ENCODE measurements at places on chromosomes 11 and 22.

DNA sequence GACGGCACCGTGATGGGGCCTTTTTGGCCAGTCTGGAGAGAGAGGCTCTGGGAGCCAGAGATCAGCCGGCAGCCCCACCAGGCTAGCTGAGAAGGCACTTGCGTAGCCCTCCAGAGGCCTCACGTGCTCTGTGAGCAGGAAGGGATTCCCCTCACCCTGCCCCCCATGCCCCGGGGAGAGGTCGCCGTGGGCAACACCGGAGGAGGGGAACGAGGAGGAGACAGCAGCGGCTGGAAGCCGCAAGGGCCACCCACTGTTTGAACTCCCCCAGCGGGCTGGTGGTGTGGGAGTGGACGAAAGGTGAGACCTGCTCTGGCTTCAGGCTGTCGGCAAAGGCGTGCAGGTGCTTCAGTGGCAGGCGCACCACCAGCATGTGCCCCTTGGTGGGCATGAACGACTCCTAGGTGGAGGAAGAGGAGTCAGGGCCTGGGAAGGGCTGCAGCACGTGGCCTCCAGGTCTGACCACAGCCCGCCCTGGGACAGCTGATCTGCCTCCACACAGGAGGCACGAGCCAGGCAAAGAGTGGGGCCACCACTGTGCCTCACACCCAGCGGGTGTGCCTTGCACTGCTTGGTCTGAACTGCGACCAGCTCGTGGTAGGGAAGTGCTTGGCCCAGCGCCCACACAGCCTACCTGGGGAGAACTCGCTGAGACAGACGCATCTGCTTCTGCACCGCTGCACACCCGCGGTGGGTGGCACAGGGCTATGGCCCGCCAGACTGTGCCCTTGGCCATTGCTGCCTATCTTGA is 99.9 kb downstream of the MED15 start:
- no peak for DNase-seq

DNA sequence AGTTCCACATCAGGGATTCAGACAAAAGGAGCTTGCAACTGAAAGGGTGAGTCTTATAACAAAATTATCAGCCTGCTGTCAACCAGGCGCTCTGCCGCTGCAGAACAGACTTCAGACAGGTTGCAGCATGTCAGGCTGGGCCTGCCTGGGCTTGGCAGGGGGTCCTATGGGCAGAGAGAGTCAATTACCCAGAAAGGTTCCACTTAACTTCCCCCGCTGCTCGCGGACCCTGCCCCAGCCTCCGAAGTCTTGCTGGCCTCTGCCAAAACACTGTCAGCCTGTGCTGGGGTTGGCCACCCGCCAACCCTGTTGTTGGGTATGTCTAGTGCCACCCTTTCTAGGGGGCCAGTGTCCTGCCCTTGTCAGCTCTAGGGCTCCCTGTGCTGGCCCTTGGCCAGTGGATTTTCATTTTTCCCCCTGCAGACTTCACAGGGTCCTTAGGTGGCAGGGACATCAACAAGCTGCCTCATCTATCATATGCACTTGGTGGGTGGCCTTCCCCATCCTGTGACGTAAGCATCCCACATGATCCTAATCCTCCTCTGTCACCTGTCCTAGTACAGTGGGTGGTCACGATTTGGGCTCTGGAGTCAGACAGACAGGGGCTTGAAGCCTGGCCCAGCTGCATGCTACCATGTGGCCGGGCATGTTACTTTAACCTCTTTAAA is 166.5 kb upstream of the CADM1 start:
- no peak for DNase-seq

GRCh38 chr11:131350872-131351271 is 19.5 kb upstream of the NTM start:
- no peak for DNase-seq

DNA sequence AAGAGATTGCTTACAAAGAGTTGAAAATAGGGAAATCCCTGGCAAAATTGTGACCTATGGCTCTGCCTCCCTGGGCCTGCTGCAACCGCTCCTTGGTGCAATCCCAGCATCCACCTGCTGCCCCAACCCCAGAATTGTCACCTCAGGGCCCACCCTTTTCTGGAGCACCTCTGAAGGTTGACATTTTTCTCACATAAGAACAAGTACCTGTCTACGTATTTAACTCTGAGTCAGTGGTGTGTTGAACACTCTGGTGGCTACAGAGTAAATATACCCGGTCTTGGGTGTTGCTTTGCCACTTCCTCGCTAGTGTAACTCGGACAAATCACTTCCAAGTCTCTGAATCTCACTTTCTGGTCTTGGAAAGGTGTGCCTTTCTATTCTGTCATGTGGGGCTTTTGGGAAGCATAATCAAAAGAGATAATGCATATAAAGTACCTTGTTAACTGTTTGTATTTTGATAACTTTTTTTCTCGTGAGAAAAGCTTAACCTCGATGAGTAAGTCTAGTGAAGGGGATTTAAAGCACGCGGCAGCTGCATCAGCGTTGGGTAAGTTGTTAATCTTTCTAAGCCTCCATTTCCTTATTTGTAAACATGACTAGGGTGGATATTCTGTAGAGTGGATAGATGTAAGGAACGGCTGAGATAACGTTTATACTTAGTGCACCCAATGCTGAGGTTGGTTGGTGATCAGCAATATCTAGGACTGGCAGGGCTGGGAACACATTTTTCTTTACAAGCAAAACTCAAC is 881.2 kb downstream of the OPCML start:
- DNase-seq, result no peak

DNA sequence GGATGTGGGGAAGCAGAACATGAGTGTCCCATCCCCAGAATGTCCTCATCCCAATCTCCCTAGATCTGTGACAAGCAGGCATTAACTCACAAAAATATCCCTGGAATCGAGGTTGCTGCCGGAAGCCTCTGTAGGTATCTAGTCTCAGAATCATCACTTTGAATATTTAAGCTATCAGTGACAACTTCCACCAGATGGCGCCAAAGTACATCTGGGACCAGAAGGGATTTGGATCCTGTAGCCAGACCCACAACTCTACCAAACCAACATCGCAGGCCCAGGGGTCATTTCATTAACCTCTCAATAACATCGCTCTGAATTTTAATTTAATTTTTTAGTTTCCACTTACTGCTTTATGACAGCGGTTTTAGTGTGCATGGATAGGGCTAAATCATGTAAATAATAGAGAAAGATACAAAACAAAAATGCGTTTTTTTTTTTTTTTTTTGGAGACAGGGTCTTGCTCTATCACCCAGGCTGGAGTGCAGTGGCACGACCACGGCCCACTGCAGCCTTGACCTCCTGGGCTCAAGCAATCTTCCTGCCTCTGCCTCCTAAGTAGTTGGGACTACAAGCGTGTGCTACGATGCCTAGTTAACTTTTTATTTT is 1.1 kb upstream of the EXT2 start:
- DNase-seq, result peak; percentile 88

DNA sequence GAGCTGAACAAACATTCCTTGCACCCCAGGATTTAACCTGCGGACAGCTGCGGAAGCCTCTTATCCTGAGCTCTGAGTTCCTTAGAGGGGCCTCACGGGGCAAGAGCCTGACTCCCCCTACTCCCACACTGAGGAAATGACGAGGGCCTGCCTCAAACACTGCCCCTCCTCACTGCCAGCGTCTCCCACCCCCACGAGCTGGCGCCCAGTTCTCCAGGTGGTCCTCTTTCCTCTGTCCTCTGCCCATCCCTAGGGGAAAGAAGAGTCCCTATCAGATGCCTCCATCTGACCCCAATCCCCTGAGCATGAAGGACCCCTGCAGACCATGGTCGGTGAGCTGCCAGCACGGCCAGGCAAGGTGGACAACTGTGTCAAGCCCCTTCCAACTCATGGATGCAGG is 14.3 kb downstream of the CHST1 start:
- DNase-seq, result no peak

DNA sequence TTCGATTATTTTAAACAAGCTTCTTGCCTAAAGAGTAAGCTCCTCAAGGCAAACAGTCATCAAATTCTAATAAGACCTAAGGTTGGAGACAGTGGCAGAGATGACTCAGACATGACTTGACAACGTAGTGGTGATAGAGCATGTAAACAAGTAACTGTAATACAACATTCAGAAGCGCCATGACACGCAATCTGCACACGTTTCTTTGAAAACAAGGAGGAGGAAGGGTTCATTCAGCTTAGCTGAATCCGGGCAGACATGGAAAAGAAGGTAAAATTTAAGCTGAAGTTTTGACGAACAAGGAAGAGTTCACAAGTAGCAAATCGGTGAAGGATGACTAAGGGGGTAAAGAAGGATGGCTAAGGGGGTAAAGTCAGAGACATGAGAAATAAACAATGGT is 152.4 kb upstream of the ZC3H12C start:
- peak; percentile 30 for DNase-seq

DNA sequence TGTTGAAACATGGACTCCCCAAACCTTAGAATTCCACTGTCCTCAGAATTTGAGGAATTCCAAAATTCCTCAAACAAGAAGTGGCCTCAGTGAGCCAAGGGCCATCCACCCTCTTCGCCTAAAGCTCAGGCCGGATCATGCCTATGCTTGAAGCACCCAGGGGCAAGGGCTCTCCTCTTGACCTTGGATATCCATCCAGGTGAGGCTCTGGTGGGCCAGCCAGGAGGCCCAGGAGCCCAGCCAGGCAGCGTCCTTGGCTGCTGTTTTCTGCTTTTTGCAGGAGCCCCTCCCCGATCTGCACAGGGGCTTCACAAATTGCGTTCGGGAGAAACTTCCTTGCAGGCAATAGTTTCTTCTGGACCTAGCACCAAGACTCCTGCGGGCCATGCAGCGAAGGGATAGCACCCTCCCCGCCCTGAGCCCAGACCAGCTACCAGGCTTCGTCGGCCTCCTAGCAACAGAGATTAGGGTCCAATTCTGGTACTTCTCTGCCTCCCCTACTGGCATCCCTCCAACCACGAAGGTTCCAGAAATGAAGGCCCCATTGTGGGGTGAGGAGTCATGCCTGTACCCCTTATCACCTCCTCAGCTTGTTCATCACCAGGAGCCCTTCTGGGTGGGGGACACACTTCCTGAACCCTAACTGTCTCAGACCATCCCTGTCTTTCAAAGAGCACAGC is 2.0 kb downstream of the PHLDA2 start:
- DNase-seq, result no peak

DNA sequence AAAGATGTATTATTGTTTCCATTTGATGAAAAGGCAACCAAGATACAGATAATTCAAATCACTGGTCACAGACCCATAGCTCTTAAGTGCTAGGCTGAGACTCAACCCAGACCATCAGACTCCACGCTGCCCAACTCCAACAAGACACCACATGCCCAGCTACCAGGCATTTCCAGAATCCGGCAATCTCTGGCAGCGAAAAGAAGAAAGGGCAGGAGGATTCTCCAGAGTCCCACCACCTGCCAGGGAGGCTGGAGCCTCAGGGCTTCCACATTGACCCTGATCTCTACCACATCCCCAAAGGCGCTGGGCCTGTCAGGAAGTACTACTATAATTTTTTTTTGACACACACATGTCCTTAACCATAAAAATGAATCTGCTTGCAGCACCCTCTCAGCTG is 61.4 kb upstream of the ARFGAP3 start:
- DNase-seq, result no peak

- no peak for DNase-seq
Observed at GRCh38 chr11:69371731-69372588, 78.0 kb downstream of the MYEOV start.

DNA sequence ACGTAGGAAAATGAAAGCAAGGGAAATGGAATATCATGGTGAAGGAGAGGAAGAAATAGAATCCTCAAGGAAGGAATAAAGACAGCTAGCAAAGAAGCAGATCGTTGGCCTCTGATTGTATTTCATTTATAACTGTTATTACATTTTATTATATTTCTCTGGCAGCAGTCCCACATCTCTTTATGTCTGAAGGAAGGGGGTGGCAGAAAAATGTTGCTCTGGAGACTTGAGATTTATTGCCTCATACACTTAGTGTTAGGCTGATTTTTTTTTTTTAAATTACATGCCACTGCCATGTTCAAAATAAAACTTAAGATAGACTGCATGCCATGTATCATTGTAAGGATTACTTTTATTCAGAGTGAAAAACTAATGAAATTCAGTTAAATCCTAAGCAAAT is 971.7 kb upstream of the CHORDC1 start:
- DNase-seq, result no peak

- DNase-seq, result no peak
Observed at GRCh38 chr11:12838463-12839123, 164.4 kb downstream of the TEAD1 start.

GRCh38 chr22:36065462-36065774 is 36.8 kb upstream of the RBFOX2 start:
- DNase-seq, result no peak

DNA sequence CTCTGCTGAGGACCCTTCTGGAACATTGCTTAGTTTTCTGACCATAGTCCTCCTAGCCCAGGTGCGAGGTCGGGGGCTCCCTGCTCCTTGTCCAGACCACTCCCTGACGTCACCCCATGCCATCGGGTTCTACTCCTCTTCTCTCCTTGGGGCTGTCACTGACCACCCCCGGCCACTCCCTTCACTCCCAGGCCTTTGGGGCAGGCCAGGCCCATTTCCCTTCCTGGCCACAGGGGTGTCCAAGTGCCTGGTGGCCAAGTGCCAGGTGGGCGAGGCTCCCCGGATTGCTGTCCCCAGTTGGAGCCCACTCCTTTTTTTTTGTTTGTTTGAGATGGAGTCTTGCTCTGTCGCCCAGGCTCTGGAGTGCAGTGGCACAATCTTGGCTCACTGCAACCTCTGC is 19.5 kb downstream of the MRGPRD start:
- no peak for DNase-seq

- no peak for DNase-seq
Observed at GRCh38 chr11:73070653-73071052, 71.5 kb downstream of the FCHSD2 start.

GRCh38 chr11:11445441-11446185 is 92.6 kb upstream of the CSNK2A3 start:
- DNase-seq, result no peak

Measured in inflammatory macrophage treated with lipopolysaccharide for 4 hours (primary cell).